Endothelial cell of umbilical vein (primary cell): ENCODE measurements at places on chromosomes 16 and 17. TPM values are rescaled to one million over a fixed set of nuclear protein-coding genes. Genes with fewer than 3 reads are reported as not detected.

- no peak for DNase-seq
These were observed 143.4 kb upstream of the CDC42EP4 start for GRCh38 chr17:73455050-73455687.

DNA sequence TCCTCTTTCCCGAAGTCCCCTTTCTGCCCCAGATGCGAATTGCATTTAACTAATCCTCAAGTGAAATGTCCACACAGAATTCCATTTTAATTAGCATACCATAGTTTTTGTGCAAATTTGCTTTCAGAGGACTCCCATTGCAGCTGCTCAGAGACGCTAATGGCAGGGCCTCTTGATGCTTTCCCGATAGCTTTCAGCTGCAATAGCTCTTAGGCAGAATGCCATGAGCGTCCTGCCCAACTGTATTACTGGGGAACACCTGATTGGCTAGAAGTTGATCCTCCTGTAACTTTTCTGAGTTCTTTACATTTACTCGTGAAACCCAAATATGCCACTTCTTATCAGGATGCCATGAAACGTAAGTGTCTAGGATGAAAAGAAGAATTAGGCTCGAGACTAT lies 203.0 kb downstream of the UTP18 start:
- no peak for DNase-seq

The CIAPIN1 gene
- total RNA-seq: 70.9 and 77.9 TPM in 2 replicates

The LHX1 gene
- not detected in 2 replicates for total RNA-seq

The TMC8 gene
- total RNA-seq: 0.99 and 1.3 TPM in 2 replicates

The TMIGD1 gene
- total RNA-seq: not detected in 2 replicates
